ENCODE measurements at places on chromosomes 5 and 9.

GRCh38 chr9:120306561-120306960 is 273.4 kb downstream of the CDK5RAP2 start:
- no peak for DNase-seq

DNA sequence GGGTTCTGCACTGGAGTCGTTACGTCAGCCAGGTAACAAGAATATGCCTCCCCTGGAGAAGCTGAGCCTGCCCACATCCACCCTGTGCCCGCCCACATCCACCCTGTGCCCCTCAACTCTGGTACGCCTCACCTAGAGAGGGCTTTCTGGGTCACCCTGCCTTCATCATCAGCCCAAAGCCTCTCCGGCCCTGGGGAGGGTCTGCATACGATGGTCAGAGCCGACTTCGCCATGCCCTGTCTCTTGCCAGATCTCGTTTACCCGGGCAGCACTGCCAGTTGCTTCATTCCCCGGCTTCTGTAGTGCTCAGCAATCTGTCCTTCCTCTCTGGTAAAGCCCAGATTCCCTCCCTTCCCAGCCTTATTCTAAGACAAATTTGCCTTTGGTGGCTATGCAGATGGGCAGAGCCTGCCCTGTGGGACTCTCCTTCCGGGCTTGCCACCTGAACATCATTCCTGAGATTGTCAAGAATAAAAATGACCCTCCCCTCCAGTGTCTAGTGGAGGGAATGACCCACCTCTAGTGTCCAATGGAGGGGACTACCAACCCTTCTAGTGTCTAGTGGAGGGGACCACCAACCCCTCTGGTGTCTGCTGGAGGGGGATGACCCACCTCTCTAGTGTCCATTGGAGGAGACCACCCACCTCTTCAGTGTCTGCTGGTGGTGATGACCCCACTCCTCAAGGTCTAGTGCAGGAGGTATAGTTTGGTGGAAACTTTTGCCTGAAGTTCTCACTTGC is 3.4 kb downstream of the PLEKHG4B start:
- no peak for DNase-seq

DNA sequence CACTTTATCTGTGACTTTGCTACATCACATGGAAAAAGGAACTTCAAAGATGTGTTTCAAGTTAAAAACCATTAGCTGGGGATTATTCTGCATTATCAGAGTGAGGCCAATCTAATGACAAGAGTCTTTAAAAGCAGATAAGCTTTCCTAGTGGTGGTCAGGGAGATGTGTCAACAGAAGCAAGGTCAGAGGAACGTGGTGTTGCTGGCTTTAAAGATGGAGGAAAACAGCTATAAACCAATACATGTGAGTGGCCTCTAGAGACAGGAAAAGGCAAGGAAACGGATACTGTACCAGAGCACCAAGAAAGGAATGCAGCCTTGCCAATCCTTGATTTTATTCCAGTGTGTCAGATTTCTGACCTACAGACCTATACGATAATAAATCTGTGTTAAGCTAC is 204.2 kb downstream of the TAF11L14 start:
- DNase-seq, result no peak

GRCh38 chr5:174529925-174530681 is 194.3 kb upstream of the MSX2 start:
- DNase-seq, result no peak

- no peak for DNase-seq
These were observed 95.1 kb downstream of the DMXL1 start for GRCh38 chr5:119166026-119166425.

- no peak for DNase-seq
These were observed 9.9 kb downstream of the HNRNPAB start for GRCh38 chr5:178214160-178214803.

DNA sequence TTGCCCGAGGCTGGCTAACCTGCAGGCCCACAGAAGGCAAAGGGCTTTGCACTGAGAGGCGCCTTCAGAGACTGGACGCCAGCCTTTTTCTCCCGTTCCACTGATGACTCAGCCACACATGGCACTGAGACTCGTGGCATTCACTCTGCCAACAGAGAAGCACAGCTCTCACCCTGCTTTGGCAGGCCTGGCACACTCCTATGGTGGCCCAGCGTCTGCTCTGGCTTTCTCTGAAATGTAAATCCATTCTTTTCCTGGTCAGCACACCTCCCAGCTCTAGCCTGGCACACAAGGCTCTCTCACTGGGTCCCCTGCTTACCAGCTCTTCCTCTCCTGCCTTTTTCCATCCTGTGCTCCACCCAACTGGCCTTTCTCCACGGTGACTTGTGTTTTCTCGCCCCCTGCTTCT is 5.9 kb upstream of the MELK start:
- no peak for DNase-seq

GRCh38 chr9:110058304-110058953 is 149.5 kb downstream of the C9orf152 start:
- DNase-seq, result no peak

DNA sequence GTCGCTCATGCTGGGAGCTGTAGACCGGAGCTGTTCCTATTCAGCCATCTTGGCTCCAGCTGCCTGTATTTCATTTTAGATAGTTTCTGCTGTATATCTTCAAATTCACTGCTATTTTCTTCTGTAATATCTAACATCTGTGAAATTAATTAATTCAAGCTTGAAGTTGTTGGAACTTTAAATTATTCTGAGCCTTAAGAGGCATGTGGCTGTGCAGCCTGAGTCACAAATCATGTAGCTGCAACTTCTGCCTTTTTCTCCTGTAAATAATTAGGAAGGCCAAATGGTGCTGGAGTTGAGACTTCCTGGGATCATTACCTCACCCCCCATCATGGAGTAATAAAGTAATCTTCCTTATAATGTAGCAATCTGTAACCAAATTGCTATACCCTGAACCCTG is 183.3 kb upstream of the PCSK5 start:
- peak; percentile 25 for DNase-seq

- no peak for DNase-seq
These were observed 95.5 kb downstream of the SNX24 start for GRCh38 chr5:122940890-122941289.

GRCh38 chr5:142481410-142481809 is 156.6 kb upstream of the SPRY4 start:
- DNase-seq, result no peak

- DNase-seq, result no peak
These were observed 152.4 kb downstream of the RAPGEF6 start for GRCh38 chr5:131482617-131483016.

- DNase-seq, result no peak
These were observed 97.0 kb upstream of the FAM120A start for GRCh38 chr9:93354451-93354850.

All from fibroblast of skin of left biceps (primary cell).